CD4-positive, alpha-beta T cell treated with Interleukin-12 subunit alpha and Interleukin-12 subunit beta, for 1 hour (primary cell): ENCODE measurements at places on chromosomes 11 and 22.

GRCh38 chr11:130467116-130467900 is 18.9 kb downstream of the ADAMTS15 start:
- no peak for DNase-seq

- DNase-seq = no peak
Measured at GRCh38 chr22:45775062-45775461, 103.4 kb downstream of the ATXN10 start.

DNA sequence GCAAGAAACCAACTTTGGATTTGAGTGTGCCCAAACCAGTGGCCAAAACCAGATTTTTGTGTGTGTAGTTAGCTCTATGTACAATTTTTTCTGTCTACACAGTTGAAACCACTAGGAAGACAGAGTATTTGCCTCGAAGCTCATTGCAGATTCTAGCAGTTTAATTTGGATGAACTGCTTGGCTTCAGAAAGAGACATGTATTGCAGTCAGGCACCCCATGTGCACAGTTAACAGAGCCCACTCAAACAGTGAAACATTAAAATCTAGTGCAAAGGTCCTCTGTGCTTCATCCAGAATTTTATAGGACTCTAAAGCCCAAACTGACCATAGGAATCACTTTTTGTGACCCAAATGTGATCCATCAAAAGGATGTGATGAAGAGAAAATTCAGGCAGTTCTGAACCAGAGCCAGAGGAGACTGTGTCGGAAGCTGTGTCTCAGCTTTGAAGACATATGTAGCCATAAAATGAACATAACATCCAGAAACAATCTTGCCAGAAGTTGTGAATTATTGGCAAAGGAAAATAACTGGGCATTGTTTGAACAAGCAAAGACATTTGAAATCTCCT is 82.7 kb downstream of the PANX1 start:
- DNase-seq = no peak

GRCh38 chr11:78080084-78080817 is 589 bp upstream of the NDUFC2 start:
- no peak for DNase-seq

DNA sequence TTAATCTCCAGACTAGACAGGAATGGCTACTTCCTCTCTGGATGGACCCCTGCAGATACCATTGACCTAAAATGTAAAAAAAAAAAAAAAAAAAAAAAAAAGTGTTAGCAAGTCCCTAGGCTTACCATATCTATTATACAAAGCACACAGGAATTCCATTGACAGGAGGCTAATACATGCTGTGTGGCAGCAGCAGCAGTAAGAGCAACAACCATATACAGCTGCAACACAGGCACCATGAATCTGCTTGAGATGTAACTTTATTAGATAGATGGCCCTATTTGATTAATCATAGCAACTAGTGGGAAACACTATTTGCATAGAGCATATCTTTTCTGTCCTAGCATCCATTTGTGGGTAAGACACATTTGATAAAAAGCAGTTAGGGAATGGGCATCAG is 1447.1 kb downstream of the FAM181B start:
- DNase-seq = no peak

GRCh38 chr11:87739261-87739660 is 436.0 kb downstream of the RAB38 start:
- DNase-seq = no peak

DNA sequence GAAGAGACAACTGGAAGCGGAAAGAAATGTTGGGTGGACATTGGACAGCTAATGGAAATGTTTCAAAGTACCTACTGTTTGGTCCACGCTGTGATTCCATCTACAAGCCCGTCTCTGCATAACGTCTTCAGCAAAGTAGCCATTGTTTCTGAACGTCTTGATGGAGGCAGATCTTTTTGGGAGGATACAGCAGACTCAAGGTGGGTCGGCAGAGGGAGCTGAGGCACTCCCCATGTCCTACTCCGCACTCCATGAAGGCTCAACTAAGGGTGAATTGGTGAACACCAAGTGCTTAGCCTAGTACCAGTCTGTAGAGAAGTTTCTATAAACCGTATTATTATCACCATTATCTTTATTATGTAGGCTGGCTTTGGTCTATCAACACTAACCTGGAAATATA is 45.8 kb downstream of the PRR5L start:
- DNase-seq = no peak

- DNase-seq = no peak
Measured at GRCh38 chr22:27868732-27869282, 50.2 kb downstream of the PITPNB start.

- peak; percentile 48 for DNase-seq
Measured at GRCh38 chr11:128052912-128053641, 534.3 kb downstream of the ETS1 start.

DNA sequence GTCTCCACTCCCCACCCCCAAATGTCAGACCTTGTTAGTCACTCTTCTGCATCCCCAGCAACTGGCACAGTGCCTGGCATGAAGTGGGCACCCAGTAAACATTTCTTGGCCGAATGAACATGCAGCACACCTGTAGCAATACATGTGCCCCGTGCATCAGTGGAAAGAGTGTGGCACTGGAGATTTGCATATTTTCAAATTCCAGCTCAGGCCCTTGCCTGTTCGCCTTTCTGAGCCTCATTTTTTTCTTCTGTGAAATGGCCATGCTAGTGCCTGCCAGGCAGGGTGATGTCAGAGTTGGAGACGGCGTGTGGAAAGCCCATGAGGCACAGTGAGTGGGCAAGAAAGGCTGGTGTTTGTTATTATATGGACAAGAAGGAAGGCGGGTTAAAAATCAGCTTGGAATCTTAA is 38.7 kb downstream of the CD82 start:
- no peak for DNase-seq

- DNase-seq = no peak
Measured at GRCh38 chr22:49609207-49609876, 218.3 kb downstream of the BRD1 start.

GRCh38 chr22:44458044-44459020 is 39.7 kb downstream of the RTL6 start:
- no peak for DNase-seq

DNA sequence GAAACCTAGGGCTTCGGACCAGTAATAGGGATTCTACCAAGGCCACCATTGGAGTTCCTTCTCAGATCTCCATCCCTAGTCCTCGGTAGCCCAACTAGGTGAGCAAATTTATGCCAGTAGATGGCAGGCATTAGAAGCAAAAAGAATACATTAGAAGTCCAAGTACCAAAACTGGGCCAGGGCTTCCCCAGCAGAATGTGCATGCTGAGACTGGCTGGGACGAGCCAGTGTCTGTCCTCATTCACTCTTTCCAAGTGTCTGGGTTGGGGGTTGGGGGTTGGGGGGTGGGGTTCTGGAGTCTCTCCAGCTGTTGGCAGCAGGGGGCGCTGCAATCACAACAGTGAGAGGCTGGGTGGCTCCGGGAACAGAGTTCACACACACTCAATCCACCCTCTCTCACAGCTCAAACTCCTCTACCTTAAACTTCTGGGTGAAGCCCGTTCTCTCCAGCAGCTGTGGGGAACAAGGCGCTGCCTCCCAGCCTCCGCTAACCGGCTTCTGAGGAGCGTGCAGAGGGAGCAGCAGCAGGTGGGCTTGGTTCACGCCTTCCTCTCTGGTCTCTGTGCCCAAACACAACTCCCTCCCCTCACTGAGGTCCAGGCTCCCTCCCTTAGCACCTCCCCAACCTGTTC is 57.5 kb downstream of the BTG4 start:
- no peak for DNase-seq

DNA sequence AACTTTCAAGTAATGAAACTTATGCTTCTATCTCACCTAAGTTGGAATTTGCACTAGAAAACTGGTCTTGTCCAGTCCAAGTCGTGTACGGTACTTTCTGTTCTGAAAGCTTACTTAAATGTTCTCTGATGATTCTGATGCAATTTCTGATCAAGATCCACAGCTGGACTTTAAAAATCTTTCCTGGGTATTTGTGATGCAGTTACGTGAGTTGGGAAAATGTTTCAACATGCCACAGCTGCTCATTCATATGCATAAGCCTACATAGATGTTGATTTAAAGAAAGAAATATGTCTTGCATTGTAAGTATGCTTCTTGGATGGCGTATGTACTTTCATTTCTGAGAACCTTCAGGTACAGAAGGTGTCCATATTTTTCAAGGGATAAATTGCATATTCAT is 493.7 kb upstream of the CCDC90B start:
- no peak for DNase-seq

- DNase-seq = peak; percentile 73
Measured at GRCh38 chr22:37674951-37675929, at the start of gene LGALS1. Gene LGALS1, plus strand, starts transcription at chr22:37675636. Its CDS starts 67 bp downstream, at chr22:37675703.

GRCh38 chr11:126469311-126469710 is 113.8 kb downstream of the ST3GAL4 start:
- DNase-seq = no peak

DNA sequence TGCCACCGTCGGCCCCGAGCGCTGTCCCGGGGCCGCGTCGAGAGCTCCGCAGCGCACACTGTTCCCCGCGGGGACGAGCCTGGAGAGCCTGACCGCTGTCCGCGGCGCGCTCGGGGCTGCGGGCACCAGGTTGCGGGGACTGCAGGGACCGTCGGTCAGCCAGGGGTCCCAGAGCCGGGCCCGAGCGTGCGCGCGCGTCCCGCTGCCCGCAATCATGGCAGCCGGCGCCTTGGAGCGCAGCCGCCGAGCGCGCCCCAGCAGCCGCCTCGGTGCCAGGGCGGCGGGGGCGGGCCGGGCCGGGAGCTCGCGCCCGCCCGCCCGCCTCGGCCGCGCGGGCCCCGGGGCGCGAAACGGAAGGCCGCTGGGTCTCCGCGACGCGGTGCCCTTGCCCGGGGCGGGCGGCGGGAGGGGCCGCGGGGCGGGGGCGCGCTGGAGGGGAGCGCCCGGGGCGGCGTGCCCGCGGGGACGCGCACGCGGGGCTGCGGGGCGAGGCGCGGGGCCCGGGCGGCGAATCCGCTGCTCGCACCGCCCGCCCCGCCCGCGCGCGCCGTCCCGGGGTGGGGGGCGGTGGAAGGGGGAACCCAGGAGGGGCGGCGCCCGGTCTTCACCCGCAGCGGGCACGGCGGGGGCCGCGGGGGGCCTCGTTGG is 79.4 kb upstream of the PPARA start:
- DNase-seq = peak; percentile 59

DNA sequence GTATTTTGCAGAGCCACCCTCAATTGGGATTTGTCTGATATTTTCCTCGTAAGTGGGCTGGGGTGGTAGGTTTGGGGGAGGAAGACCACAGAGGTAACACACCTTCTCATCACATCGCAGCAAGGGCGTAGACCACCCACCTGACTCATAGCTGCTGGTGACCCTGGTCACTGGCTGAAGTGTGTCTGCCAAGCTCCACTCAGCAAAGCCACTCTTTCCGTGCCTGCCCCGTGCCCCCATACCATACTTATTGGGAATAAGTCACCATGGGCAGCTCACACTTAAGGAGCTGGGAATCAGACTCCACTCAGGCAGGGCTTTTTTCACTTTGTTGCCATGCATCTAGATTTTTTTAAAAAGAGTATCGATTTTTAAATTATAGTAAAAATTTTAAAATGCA is 111.6 kb downstream of the PHF21B start:
- no peak for DNase-seq

DNA sequence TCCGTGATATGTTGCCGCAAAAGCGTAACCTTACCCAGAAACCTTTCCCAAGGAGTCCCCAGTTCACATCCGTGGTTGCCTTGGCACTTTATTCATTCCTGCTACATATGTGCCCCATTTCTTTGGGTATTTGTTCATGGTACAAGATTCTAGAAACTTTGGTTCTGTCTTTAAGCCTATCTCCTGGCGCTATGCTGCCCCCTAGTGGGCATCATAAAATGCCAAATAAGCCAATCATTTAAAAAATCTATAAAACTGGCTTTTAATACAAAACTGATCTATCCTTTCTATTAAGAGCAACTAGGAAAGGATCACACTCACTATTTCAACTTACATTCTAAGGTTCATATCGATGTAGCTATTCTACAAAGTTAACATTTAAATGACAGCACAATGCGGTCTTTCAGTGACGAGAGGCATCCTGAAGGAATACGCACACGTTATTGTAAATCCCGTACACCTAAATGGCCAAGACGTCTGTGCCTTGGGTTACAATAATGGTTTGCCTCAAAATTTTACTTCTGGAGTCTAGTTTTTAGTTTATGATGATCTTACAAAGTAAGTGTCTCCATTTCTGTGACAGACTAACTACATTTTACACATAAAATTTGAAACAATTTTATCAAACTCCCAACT is 16.2 kb downstream of the PIWIL3 start:
- DNase-seq = peak; percentile 50

- DNase-seq = no peak
Measured at GRCh38 chr11:2378527-2379210, 1.6 kb downstream of the CD81 start.

- no peak for DNase-seq
Measured at GRCh38 chr11:12058425-12059115, 50.1 kb upstream of the DKK3 start.

- DNase-seq = peak; percentile 52
Measured at GRCh38 chr22:17258015-17258787, 39.0 kb upstream of the ADA2 start.

DNA sequence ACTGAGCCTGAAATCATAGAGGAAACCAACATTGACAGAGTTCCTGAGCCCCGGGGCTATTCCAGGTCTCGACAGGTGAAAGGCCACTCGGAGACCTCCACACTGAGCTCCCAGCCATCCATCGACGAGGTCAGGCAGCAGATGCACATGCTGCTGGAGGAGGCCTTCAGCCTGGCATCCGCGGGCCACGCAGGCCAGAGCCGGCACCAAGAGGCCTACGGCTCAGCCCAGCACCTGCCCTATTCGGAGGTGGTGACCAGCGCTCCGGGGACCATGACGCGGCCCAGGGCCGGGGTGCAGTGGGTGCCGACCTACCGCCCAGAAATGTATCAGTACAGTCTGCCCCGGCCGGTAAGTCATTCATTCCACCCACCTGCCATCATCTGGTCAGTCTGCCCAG is 54.9 kb downstream of the C11orf91 start:
- DNase-seq = no peak

- no peak for DNase-seq
Measured at GRCh38 chr11:6483015-6483414, 1.7 kb downstream of the TIMM10B start.

- DNase-seq = no peak
Measured at GRCh38 chr22:46998331-46998730, 235.9 kb downstream of the TBC1D22A start.

- DNase-seq = no peak
Measured at GRCh38 chr11:19574916-19575315, 137.7 kb upstream of the NAV2 start.

- DNase-seq = no peak
Measured at GRCh38 chr11:1562469-1563148, 9.5 kb downstream of the DUSP8 start.
